AG04450 (cell line): ENCODE measurements at places on chromosomes 4 and X. TPM values are rescaled to one million over a fixed set of nuclear protein-coding genes. Genes with fewer than 3 reads are reported as not detected.
A peak's percentile ranks its signal among the peaks of the same experiment; 100 is the strongest.

The APBB2 gene
- 52.7 and 52.8 TPM in 2 replicates for polyA plus RNA-seq

The FGFBP1 gene
- not detected in 2 replicates for polyA plus RNA-seq

The EVC gene
- polyA plus RNA-seq: 11.5 and 15.8 TPM in 2 replicates

The UGT8 gene
- polyA plus RNA-seq: not detected in 2 replicates

The TSPAN7 gene
- polyA plus RNA-seq: 0.07 TPM in 1 of 2 replicates, not detected in the other

The MTMR1 gene
- polyA plus RNA-seq: 35.7 and 43.6 TPM in 2 replicates

The SEPSECS gene
- 4.7 and 6.2 TPM in 2 replicates for polyA plus RNA-seq

The PGAM4 gene
- 0.40 and 0.47 TPM in 2 replicates for polyA plus RNA-seq

The RNF212 gene
- 0.52 and 0.88 TPM in 2 replicates for polyA plus RNA-seq

DNA sequence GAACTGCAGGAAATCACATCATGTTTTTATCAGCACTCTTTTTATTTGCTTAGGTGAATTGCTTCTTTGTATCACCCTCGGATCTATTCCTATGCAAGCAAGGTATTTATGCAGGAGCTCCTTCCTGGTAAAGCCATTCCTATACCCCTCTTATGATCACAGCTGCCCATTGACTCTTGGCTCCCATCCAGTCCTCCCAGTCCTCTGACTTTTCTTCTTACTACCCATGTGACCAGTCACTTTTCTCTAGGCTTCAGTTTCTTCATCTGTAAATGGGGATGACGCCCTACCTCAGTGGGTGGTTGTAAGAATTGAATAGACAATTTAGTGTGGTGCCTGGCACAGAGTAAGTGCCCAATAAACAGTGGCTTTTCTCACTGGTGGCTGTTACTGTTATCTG, 144.9 kb downstream of the FHIP1A start:
- DNase-seq: no peak

DNA sequence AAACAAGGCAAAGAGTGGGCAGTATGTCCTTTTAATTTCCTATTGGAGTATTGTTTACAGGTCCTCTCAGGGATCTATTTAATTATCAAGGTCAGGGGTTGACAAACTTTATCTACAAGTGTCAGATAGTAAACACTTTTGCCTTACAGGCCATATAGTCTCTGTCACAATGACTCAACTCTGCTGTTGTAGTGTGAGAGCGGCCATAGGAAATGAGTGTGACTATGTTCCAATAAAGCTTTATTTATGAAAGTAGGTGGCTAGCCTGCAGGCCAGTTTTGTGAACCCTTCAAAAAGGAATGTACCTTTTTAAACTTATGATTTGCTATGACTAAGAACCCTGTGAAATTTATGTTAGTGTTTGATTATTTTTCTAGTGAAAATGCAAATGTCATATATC, 156.1 kb downstream of the GPAT3 start:
- DNase-seq: no peak

DNA sequence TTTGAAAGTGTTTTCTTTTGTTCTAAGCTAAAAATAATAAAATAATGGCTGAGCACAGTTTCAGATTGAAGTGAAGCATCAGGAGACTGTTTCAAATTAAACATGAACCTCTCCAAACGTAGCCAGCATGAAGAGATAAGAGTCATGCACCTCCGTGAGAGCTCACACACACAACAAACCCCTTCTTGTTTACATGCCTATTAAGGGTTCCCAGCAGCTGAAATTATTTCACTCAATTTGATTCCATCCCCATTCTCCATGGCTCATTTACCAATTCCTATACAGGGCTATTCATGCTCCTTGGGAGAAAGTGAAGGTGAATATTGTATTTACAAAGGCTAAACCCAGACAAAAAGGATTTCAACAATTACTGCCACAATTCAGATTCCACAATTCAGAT, 954.1 kb upstream of the INTU start:
- DNase-seq: no peak

DNA sequence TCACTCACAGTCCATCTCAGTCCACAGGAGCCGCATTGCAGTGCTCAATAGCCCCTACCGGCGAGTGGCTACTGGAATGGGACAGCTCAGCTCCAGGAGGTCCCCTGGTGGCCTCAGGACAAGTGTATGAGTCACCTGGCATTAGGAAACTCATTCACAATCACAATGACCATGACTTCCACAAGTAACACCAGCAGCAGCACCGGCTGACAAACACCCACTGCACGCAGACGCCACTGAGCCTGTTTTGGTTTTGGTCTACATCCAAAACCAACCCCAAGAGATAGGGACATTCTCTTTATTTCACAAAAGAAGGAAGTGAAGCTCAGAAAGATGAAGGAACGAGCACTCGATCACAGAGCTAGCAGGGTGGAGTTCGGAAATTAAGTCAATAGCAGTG, 8.1 kb downstream of the JAKMIP1 start:
- no peak for DNase-seq

DNA sequence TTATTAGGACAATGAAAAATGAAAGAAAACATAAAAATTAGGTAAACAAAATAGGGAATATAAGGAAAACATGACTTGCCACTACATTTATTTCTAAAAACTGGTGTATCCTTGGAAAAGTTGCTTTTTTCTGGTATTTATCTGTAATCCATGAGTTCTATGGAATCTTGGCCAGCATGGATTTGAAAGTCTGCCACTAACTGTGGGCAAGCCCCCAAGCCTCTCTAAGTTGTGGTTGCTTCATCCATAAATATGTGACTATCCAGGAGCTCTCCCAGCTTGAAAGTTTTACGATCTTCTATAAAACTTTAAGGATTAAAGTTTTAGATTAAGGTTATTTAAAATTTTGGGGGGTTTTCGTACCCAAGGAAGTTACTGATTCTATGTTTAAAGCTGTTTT, 21.8 kb downstream of the RPS6KA3 start:
- DNase-seq: no peak

DNA sequence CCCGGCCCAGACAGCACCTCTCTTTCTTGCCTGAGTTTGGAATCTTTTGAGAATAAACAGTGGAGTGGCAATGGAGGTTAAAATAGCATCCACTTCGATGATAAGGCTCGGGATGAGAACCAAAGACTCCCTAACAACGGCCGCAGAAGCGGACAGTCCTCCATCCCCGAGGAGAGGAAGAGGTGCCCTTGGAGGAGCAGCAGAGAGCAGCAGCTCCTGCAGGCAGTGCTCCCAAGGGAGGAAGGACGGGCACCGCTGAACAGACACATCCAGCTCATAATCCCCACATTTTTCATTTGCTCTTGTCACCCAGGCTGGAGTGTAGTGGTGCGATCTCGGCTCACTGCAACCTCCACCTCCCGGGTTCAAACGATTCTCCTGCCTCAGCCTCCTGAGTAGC, 61.3 kb downstream of the DCTD start:
- DNase-seq: no peak

- DNase-seq: peak; percentile 96
Observed at GRCh38 chr4:138242076-138242833, at the start of gene SLC7A11. Gene SLC7A11, minus strand, starts transcription at chr4:138242349. Its CDS starts 280 bp downstream, at chr4:138242069.

GRCh38 chrX:153226344-153227185, 47.5 kb downstream of the MAGEA1 start:
- no peak for DNase-seq

DNA sequence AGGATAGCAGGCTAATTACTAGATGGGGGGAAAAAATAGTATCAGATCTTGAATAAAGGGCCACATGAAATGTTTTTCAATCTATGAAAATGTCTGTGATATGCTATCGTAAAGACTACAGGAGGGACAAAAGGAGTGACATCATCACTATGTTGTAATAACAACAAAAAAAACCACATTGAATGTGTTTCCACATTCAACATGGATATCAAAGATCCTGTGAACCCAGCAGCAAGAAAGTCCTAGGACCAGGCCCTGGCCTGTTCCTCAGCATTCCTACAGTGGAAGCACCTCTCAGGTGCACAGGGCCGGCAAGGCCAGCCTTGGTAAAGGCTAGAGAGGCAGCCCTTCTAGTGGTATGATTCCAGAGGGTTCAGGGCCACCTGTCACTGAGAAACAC, 118.3 kb downstream of the RELL1 start:
- DNase-seq: no peak

DNA sequence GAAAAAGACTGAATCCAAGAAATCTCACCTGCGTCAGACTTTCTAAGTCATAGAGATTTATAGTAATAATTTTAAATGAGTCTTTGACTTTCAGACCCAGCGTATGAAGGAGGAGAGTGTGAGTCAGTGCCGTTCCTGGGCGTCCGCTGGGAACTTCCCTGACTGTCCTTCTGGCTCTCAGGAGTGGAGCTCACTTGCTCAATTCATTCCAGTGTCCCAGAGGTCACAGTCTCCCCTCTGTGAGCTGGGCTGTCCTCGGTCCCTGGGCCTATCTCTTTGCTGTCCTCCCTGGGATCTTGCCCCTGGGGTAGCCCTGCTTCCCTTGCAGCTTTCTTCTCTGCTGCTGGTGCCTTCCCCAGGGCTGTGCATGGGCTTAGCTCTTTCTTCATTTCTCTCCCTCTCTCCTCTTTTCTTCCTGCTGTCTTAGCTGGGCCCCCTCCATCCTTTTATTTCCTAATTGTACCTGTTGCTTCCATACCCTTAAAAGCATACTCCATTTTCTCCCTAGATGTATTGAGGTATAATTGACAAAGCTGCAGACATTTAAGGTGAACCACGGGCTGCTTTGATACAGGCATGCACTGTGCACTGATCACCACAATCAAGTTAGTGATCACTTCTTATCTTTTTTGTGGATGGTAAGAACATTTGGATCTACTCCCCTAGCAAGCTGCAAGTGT, 11.6 kb downstream of the SORBS2 start:
- DNase-seq: no peak

GRCh38 chrX:24055043-24055356, 244 bp downstream of the EIF2S3 start:
- DNase-seq: no peak

DNA sequence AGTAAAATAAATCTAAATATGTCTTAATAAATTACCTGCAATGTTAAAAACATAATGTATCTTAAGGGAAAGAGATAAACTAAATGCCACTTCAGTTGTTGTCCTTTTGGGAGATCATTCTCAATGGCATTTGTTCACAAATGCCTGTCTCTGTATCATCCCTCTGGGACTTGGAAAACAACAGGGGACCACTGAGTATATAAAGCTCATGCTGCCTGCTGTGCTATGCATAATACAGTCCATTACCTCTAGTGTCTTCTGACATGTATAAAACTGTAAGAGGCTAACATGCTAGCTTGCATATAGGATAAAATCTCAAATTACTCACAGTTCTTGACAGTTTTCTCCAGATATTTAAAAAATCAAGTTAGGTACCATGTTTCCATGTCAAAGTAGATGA, 503.9 kb downstream of the PDHA2 start:
- DNase-seq: no peak
